Glomerular endothelial cell (primary cell): ENCODE measurements at places on chromosomes 3 and 15. TPM values are rescaled to one million over a fixed set of nuclear protein-coding genes. Genes with fewer than 3 reads are reported as not detected.

GRCh38 chr3:126049289-126050049 lies 34.5 kb downstream of the SLC41A3 start:
- no peak for DNase-seq

DNA sequence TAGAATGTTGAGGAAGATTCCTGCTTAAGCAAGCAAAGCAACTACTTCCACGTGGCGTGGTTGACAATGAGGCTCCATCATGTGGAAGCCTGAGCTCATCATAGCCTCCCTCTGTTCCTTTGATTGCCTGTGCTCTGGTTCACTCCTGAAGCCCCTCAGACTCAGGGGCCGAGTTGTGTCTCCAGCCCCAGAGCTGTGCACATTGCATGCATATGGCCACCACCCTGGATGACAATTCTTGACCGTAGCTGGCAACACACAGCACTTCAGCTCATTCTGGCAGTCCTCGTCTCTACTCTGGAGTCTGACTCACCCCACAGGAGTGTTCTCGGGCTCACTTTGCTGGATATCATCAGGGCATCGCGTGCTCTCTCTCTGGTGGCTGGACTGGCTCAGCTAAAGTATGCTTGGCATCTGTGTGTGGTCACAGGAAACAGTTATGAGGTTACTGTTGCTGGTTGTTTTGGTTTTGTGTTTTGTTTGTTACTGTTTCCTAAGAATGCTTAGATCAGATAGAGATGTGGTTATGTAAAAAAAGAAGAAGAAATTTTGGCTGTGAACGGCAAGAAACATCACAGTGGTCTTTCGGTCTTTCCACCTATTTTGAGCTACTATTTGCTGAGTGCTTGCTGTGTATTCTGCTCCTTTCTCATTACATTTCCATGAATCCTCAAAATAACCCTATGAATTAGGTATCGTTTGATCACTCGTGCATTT lies 41.6 kb upstream of the MRPS22 start:
- peak; percentile 69 for DNase-seq

The MED12L gene
- total RNA-seq: 0.05 and 0.29 TPM in 2 replicates

The VPS39 gene
- total RNA-seq: 53.6 and 57.1 TPM in 2 replicates
